ENCODE measurements at places on chromosomes 7 and 10. TPM values are rescaled to one million over a fixed set of nuclear protein-coding genes. Genes with fewer than 3 reads are reported as not detected.

The KIAA1217 gene
- total RNA-seq = 28.3 TPM

The ZNF467 gene
- 36.9 TPM for total RNA-seq

The PNLIPRP3 gene
- total RNA-seq = 0.29 TPM

The TNS3 gene
- 126 TPM for total RNA-seq

The CCDC172 gene
- not detected for total RNA-seq

The ELMO1 gene
- total RNA-seq = 18.2 TPM

The CRYGN gene
- total RNA-seq = not detected

The NUDCD3 gene
- 93.4 TPM for total RNA-seq

The DOCK1 gene
- 46.4 TPM for total RNA-seq

The LIPJ gene
- total RNA-seq = not detected

The FAM241B gene
- 9.6 TPM for total RNA-seq

The ENTPD1 gene
- total RNA-seq = 37.6 TPM

The PCLO gene
- 7.4 TPM for total RNA-seq

The LIPN gene
- 1.2 TPM for total RNA-seq

The ASB15 gene
- total RNA-seq = not detected

The LIPK gene
- not detected for total RNA-seq

The CALHM1 gene
- not detected for total RNA-seq

The CROT gene
- 13.0 TPM for total RNA-seq

The SH2D4B gene
- total RNA-seq = 0.37 TPM

Measured in left lung (tissue), 14 donors.